Activated CD4-positive, alpha-beta memory T cell treated with anti-CD3 and anti-CD28 coated beads for 36 hours (primary cell): ENCODE measurements at places on chromosomes 7 and 10. TPM values are rescaled to one million over a fixed set of nuclear protein-coding genes. Genes with fewer than 3 reads are reported as not detected.

Gene HOXA13
- not detected for total RNA-seq

Gene TAS2R4
- 0.62 TPM for total RNA-seq

Gene C10orf105
- 0.63 TPM for total RNA-seq

Gene DKK1
- not detected for total RNA-seq

Gene HOXA11
- total RNA-seq = not detected

GRCh38 chr7:108124820-108125219 lies 5.3 kb downstream of the LAMB4 start:
- no peak for DNase-seq

DNA sequence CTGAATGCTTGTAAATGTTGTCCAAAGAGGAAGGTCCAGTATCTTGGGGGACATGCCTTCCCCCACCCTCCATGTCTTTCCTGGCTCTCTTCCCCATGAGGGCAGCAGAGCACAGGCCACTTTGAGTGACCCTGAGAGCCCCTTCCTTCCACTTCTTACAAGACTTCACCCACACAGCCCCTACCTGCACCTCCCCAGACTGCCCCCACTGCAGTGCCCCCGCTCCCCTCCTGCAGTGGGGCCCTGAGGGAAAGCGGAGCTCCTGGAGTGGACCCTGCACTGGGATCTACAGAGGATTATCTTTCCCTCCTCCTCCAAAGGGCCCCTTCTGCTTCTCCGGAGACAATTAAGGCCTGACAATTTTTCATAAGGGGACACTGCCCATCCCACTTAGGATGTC lies 326.8 kb downstream of the TCERG1L start:
- no peak for DNase-seq

GRCh38 chr10:129690248-129691070 lies 223.4 kb downstream of the MGMT start:
- DNase-seq = no peak
